Dermis microvascular lymphatic vessel endothelial cell (primary cell): ENCODE measurements at places on chromosomes 12 and 14.

DNA sequence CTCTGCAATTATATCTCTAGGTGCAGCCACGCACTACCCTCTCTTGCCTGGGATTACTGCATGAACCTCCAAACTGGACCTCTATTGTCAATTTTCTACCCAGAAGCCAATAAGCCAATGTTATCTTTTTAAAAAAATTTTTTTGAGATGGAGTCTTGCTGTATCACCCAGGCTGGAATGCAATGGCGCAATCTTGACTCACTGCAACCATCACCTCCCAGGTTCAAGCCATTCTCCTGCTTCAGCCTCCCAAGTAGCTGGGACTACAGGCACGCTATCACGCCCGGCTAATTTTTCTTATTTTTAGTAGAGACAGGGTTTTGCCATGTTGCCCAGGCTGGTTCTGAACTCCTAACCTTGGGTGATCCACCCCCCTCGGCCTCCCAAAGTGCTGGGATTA is 11.2 kb upstream of the PXN start:
- no peak for DNase-seq

- no peak for DNase-seq
These were observed 898.9 kb upstream of the SEL1L start for GRCh38 chr14:82432301-82433105.

DNA sequence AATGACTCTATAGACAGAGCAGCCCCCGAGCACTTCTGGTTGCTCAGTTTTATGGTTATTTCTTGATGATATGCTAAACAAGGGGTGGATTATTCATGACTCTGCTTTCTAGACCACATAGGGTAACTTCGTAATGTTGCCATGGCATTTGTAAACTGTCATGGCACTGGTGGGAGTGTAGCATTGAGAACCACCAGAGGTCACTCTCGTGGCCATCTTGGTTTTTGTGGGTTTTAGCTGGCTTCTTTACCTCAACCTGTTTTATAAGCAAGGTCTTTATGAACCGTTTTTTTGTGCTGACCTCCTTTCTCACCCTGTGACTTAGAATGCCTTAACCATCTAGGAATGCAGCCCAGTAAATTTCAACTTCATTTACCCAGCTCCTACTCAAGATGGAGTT is 1036.2 kb upstream of the FLRT2 start:
- DNase-seq: no peak

DNA sequence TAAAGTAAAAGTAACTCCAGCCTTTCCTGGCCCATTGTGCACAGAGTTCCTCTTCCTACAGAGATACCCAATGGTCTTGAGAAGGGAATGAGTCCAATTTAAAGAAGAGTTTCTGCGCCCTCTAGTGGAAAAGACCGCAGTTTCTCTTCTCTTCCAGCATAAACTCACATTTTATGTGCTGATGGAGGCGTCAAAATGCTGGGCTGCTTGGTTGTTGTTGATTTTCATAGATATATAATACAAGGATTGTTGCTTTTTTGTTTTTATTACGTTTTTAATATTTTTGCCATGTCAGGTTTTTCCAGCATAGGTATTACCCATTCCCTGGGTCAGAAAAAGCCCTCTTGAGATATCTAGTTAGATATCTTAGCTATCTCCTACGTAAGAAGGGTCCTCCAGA is 356.9 kb upstream of the STXBP6 start:
- DNase-seq: no peak

- no peak for DNase-seq
These were observed 438.1 kb downstream of the FUT8 start for GRCh38 chr14:65850429-65851135.

DNA sequence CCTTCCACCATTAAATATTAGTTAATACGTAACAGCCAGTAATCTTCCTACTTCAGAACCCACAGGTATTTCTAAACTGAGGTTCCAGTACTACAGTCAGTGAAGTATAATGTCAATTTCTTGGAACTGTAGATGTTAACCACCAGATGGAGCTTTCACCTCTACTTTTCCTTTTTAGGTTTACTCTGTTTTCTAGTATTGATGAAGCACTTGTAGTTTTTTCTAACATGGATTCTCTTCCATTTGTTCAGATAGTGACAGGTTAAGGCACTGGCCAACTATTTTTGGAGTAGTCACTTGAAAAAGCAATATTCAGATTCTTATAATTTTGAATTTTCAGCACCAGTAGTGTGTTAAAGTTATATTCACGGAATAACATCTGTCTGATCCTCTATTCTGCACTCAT is 4.6 kb upstream of the SEC23A start:
- peak; percentile 61 for DNase-seq

DNA sequence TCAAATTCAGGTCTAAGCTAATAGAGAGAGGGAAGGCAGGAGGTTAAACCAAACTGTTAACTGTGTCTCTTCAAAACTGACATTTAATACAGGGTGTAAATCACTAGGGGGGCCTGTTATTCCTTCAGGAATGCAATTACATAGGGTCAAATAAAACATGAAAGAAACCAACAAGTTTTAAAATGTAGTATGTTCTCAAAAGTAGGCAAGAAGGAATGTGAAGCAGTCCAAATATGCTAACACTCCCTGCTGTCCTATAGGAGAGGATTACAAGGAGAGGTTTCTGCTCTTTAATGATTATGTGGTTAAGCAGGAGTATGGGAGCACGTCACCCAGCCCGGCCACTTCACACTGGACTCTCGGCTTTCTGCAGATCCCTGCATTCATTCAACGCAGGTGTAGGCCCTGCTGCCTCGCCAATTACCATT is 42.5 kb upstream of the BMP4 start:
- DNase-seq: no peak

DNA sequence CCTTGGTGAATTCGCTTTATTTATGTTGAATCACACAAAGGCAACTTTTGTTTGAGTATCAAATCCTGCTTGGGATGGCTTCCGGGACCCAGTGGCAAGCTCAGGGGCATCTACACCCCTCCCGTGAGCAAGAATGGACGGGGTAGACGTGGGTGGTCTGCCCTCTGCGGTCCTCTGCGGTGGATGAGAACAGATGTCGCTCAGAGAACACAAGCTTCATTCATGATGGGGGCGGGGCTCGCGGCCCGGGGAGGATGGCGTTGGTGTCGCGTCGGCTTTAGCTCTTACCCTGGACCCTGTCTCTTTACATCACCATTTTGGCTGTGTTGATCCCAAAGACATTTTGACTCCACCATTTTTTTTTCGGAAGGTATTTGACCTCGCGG is 158.5 kb upstream of the RTL1 start:
- DNase-seq: no peak

- DNase-seq: no peak
These were observed 486.2 kb downstream of the RAD51B start for GRCh38 chr14:68305738-68306137.

- DNase-seq: peak; percentile 23
These were observed 25.7 kb downstream of the METTL25 start for GRCh38 chr12:82383930-82384552.

GRCh38 chr12:125518074-125518473 is 452.8 kb downstream of the AACS start:
- no peak for DNase-seq

- DNase-seq: no peak
These were observed 22.7 kb upstream of the CORO1C start for GRCh38 chr12:108753976-108754375.

DNA sequence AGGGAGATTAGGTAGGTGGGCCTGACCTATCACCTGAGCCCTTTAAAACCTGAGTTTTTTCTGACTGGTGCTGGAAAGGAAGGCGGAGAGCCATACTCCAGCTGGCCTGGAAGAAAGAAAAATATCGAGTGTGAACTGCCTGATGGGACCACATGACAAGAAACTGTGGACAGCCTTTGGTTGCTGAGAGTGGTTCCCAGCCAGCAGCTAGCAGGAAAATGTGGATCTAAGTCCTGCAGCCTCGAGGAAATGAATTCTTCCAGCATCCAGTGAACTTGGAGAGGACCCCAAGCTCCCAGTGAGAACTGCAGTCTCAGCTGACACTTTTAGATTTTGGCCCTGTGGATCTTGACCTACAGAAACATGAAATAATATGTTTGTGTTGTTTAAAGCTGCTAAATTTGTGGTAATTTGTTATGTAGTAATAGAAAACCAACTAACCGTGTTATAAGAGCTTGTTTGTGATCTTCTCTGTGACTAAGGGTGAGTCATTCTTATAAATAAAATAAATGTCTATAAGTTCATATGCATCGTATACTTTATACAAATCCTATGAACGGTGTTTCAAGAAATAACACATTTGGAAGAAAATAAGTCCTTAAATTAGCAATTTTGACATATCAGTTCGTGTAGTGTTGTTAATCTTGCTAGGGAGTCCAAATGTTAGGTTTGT is 359.6 kb downstream of the BMP4 start:
- no peak for DNase-seq

- no peak for DNase-seq
These were observed 6.1 kb upstream of the FAIM2 start for GRCh38 chr12:49909826-49910225.

GRCh38 chr14:71952381-71953363 is 20.4 kb downstream of the RGS6 start:
- no peak for DNase-seq

DNA sequence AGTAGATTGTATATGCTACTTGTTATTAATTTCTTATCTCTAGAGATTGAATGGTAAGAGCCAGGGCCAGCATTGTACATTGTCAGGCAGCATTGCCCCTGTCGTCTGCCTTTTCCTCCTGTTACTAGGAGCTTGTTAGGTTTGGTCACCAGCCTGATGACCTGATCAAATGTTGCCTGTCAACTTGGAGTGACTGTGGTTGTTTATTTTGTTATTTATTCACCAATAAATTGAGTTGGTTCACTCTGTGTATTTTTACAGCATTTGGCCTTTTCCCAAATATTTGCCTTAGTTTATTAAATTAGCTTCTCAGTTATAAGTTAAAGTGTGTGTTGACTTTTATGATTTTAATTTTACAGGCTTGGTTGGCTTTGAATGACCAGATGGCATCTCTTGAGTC is 88.4 kb downstream of the PRKCH start:
- no peak for DNase-seq

DNA sequence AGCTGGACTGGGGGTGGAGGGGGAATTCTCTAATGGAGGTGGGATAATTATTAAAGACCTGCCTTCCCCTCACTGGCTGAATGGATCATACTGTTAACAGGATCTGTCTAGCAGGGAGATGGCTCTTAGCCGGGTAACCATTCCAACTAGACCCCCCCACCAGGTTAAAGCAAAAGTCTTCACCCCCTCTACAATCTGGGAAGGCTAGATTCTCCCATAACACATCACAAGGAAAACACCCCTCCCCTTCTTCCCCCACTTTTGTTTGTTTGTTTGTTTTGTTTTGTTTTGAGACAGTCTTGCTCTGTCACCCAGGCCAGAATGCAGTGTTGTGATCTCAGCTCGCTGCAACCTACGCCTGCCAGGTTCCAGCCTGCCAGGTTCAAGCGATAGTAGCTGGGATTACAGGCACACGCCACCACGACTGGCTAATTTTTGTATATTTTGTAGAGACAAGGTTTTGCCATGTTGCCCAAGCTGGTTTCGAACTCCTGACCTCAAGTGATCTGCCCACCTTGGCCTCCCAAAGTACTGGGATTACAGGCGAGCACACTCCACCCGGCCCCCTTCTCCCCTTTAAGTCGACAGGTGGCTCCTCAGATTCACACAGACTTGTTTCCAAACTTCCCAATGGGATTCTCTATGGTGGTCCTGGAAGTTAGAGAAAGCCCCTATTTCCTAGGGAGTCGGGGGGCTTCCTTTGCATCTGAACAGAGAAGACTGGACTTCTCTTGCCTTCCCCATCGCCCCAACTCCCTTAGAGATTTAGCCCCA is 3.5 kb upstream of the BAZ2A start:
- DNase-seq: no peak

- no peak for DNase-seq
These were observed 15.0 kb upstream of the PPP1R13B start for GRCh38 chr14:103862393-103862782.

- DNase-seq: peak; percentile 43
These were observed 140.5 kb downstream of the AKAP6 start for GRCh38 chr14:32469388-32470160.

DNA sequence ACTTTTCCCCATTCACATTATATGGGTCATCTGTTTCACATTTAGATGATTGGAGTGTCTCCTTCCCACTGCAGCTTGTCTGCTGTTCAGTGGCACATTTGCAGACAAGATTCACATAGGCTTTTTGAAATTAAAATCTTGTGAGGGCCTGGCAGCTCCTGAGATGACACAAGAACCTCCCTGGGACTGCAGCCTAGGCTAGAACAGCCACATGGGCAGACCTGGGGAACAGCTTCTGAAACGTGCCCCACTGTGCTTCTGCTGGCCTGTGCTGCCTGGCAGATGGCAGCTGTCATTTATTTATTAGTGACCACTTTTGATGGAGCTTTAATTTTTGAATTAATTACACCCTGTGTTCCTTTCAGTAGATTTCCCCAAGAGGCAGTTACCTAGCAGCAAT is 137.4 kb downstream of the GRIP1 start:
- DNase-seq: no peak

DNA sequence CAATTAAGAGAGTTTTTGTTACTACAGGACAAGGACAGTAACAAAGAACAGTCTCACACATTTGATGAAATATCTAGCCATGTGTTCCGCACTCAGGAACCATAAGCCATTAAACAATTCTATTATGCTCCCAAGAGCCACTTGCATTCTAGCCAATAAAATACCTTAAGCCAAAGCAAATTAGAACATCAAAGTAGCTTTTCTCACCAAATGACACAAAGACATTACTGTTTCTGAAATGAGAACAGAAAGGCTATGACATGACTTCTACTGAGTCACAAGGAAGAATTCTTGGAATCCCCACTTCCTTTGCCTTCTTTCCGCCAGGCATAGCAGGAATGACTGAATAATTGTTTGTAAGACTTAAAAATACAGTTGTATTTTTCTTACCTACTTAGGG is 445.8 kb downstream of the ATP23 start:
- DNase-seq: no peak

- no peak for DNase-seq
These were observed 63.9 kb downstream of the ANKRD9 start for GRCh38 chr14:102445641-102446040.

DNA sequence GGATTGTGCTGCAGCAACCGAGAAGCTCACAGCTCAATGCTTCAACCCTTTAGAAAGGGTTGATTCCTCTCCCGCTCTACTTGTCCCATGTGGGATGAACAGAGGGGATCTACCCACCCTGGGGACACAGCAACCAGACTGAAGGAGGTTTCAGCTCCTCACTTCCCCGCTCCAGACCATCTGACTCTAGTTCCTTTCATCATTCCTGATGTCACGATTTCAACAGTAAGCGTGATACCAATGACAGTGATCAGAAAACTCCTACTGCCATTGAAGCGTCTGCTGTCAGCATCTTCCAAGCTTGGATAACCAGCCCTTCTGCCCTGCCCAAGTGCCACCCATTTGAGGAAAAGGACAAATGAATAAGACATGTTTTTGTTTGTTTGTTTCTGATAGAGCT is 14.3 kb downstream of the SERPINA1 start:
- no peak for DNase-seq
